NCI-H2081 treated with DMSO at 0.1 percent for 48 hours (cell line): ENCODE measurements at places on chromosomes 7 and 10.

DNA sequence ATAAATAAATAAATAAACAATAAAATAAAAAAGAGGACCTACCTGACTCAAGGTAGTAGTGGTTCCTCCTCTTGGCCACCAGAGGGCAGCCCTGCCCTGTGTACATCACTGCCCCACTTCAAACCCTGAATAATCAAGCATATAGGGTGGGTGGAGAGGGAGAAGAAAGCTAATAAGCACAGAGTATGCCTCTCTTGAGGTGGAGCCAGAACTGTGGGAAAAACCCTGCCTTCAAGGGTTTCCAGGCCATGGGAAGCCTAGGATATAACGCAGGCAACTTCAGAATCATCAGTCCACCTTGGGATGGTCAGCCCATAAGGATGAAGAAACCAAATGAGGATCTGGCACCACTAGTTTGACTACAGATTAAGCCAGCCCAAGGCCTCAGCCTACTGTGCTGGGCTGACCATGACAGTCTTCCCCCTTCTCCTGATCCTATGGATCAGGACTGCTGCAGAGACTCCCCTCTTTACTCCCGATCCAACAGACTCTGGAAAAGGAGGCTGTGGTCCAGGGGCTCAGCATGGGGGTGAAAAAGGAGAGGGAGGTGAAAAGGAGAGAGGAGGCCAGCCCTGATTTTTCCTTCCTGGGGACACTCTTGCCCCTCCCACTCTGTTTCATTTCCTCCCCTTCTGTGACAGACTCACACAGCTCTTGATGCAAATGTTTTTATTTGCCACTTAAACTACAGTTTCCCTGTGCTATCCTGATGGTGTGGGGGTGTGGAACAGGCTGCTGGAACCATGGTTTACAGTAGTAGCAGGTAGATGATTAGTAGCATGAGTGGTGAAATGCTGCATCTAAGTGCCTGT lies 10.1 kb downstream of the AVPI1 start:
- no peak for DNase-seq

DNA sequence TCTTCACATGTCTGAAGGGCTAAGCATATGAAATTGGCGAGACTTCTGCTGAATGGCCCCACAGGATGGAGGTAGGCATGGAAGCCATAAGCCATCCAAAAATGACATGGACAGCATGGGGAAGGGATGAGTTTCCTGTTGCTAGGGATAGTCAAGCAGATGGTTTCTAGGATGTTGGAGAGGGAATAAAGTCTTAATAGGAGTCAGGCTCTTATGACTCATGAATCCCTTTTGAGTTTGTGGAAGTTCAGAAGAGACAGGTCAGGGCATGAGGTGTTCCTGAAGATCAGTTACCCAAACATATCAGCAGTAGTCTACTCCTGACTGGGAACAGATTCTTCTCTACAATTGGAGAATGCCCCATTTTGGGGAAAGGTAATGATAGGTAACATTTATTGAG lies 243.9 kb downstream of the REEP3 start:
- DNase-seq, result no peak

DNA sequence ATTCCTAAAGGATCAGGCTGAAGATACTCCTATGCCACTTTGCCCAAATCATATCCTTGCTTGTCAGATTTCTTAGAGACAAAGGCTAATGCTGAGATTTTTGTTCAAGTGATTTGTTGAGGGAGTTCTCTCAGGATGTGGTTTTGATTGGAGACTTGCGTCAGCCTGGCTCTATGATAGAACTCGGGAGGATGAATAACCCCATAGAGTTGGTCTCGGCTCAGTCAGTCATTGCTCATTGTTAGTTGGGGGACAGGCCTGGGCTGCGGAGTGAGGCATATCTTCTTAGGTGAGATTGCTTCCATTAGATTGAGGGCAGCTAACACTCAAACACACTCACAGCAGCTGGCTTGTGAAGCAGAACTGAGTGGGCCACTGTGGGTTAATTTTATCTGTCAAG lies 203.4 kb downstream of the KIF20B start:
- no peak for DNase-seq

DNA sequence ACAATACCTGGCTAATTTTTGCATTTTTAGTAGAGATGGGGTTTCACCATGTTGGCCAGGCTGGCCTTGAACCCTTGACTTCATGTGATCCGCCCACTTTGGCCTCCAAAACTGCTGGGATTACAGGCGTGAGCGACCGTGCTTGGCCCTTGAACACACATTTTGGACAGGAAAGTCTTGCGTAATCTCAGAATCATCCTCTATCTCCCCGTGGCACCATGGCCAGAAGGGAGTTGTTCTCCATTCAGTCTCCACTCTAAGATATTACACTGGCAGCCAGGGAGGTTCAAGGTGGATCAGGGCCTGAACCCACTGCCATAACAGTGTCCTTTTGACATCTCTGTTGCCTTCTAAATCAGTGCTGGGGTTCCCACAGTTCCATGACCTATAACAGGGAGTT lies 29.2 kb upstream of the GALNTL5 start:
- no peak for DNase-seq

DNA sequence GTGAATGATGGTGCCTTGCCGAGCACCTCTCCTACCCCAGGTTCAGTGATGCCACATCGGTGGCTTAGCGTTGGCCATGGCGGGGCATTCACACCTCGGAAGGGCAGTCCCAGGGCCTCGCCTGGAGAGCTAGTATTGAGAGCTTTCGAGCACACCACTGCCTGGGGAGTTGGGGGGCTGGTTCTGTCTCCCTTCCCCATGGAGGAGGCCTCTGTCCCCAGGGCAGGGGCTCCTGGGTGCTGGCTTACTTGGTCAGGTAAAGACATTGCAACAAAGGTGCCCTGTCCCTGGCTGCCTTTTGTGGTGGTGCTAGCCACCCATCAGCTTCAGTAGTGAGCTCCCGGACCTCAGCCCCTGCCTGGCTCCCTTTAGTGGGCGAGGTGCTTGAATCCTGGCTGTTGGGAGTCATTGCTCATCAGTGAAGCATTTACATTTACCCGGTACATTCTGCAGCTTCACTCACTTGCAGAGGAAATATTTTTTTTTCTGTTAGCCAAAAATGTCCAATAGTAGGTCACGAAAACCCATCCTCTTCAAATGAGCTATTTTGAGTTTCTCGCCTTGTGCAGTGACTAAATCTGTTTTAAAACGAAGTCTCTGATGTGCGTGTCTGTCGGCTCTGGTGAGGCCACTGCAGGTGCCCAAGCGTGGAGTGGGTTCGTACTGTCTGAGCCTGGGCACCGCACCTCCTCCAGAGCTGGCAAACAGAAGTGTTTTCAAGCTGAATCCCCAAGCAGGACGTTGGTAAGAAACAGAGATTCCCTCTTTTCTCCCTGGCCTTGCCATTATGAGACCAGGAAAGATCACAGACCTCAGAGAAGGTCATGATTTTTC lies 95.5 kb downstream of the INPP5A start:
- DNase-seq, result no peak

DNA sequence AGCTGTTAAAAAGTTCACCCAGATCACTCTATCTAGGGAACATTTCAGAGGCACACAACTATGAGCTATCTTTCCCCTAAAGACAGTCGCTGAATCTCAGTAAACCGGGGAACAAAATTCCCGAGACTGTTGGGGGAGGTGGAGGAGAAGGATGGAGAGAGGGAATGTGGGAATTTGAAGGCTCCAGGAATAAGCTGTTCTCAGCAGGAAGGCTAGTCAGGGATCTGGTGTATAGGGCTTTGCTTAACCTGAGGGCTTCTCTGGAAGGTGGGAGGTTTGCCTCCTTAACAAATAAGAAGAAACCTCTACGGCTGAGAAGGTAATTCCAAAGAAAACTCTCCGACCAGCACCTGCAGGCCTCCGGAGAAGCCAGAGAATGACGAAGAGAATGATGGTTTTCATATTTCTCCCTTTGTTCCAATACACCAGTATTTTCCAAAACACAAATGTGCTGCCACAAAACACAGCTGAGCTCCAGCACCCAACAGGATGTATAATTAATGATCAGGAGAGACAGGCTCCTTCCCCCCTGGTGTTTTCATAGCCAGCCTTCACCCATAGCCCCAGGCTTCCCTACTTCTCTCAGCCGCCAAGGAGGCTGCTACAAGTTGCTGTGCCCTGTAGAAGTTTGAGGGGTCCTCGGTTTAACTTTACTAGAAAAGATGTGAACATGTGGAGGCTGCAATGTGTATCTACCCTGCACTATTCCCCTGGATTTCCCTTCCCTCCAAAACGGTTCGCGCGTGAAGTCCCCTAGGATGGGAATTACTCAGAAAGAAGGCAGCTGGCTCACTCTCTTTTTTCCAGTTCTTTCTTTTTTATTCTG lies 2.0 kb downstream of the KCNMA1 start:
- DNase-seq, result no peak

- DNase-seq, result no peak
Measured at GRCh38 chr7:88278881-88279280, 27.8 kb downstream of the STEAP4 start.

DNA sequence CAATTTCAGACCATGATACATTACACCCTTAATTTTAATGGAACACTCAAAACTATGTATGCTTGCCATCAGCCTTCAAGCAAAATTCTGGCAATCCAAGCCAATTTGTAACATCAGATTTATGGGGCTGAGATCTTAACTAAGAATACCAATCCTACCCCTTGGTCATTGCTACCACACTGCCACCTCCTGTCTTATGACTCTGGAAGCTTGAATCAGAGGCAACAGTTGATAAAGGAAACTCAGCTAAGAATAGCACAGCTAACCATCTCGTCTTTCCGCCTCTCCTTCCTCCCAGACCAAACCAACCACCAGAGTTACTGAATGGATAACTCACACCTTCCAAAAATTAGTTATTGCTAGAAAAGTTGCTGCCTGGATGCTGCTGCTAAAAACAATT lies 7.4 kb downstream of the IGF2BP3 start:
- DNase-seq, result no peak

DNA sequence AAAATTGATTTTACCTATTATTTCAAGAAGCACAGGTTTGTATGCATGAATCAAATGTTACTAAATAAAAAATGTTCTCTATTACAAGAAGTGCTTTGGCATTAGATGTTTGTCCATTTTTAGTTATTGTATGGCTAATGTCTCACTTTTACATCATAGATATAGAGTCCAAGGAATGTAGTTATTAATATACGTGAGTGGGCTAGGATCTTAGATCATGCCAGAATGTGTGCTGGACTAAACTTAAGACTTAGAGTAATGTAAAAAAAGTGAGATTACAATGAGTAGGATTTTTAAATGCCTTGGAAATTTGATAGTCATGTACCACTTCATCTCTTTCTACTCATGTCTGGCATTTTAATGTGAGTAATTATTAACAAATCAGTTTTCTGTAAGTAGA lies 196.6 kb downstream of the ARL4A start:
- no peak for DNase-seq

- no peak for DNase-seq
Measured at GRCh38 chr7:144397086-144397485, 6.4 kb downstream of the NOBOX start.
